A549 treated with AZD2906 at 1 μM for 4 hours (cell line): ENCODE measurements at places on chromosomes 7 and 10. TPM values are rescaled to one million over a fixed set of nuclear protein-coding genes. Genes with fewer than 3 reads are reported as not detected.

MYH16 gene
- total RNA-seq = 0.27 to 0.41 TPM (median 0.34 TPM) in 5 replicates

KCNIP2 gene
- total RNA-seq = 0.35 to 0.60 TPM (median 0.47 TPM) in 5 replicates

ADAP1 gene
- 3.2 to 4.2 TPM (median 4.0 TPM) in 5 replicates for total RNA-seq

SCRN1 gene
- total RNA-seq = 46.8 to 65.5 TPM (median 55.4 TPM) in 5 replicates

TRIM50 gene
- not detected in 5 replicates for total RNA-seq

C10orf67 gene
- total RNA-seq = 0.05 to 0.19 TPM (median 0.09 TPM) in 4 of 5 replicates, not detected in the other

GPC2 gene
- total RNA-seq = 0.34 to 1.1 TPM (median 0.66 TPM) in 5 replicates

IL6 gene
- total RNA-seq = 0.59 to 1.3 TPM (median 1.2 TPM) in 5 replicates

LHFPL3 gene
- not detected in 5 replicates for total RNA-seq

MMD2 gene
- total RNA-seq = not detected in 5 replicates
